ENCODE measurements at places on chromosomes 2 and 18. TPM values are rescaled to one million over a fixed set of nuclear protein-coding genes. Genes with fewer than 3 reads are reported as not detected.

TEX44 gene
- polyA plus RNA-seq, result not detected

UCN gene
- polyA plus RNA-seq, result 0.71 TPM

CD28 gene
- 61.1 TPM for polyA plus RNA-seq

GTF2A1L gene
- polyA plus RNA-seq, result not detected

CYP20A1 gene
- polyA plus RNA-seq, result 41.7 TPM

TRIM43 gene
- polyA plus RNA-seq, result not detected

RAMP1 gene
- 0.59 TPM for polyA plus RNA-seq

POTEF gene
- 0.05 TPM for polyA plus RNA-seq

ELP2 gene
- polyA plus RNA-seq, result 64.1 TPM

DTNA gene
- polyA plus RNA-seq, result not detected

CDK5R2 gene
- not detected for polyA plus RNA-seq

GKN1 gene
- polyA plus RNA-seq, result not detected

ST8SIA3 gene
- not detected for polyA plus RNA-seq

GCC2 gene
- 92.9 TPM for polyA plus RNA-seq

IL1A gene
- polyA plus RNA-seq, result not detected

TEKT4 gene
- polyA plus RNA-seq, result not detected

ANO7 gene
- not detected for polyA plus RNA-seq

CYP27A1 gene
- polyA plus RNA-seq, result not detected

KLHL30 gene
- polyA plus RNA-seq, result not detected

DOK1 gene
- polyA plus RNA-seq, result 24.0 TPM

RABL2A gene
- polyA plus RNA-seq, result 13.6 TPM

DDX1 gene
- polyA plus RNA-seq, result 54.1 TPM

CYP1B1 gene
- not detected for polyA plus RNA-seq

PKP4 gene
- polyA plus RNA-seq, result 1.5 TPM

OLA1 gene
- 63.4 TPM for polyA plus RNA-seq

TBR1 gene
- polyA plus RNA-seq, result not detected

IL1RL2 gene
- polyA plus RNA-seq, result not detected

OXER1 gene
- polyA plus RNA-seq, result 0.15 TPM

UGT1A3 gene
- not detected for polyA plus RNA-seq

MRPS9 gene
- 32.2 TPM for polyA plus RNA-seq

CFAP221 gene
- not detected for polyA plus RNA-seq

CEBPZOS gene
- polyA plus RNA-seq, result 43.6 TPM

SERPINB7 gene
- polyA plus RNA-seq, result not detected

ALPG gene
- polyA plus RNA-seq, result not detected

MYO7B gene
- not detected for polyA plus RNA-seq

GRB14 gene
- polyA plus RNA-seq, result not detected

ZNF385B gene
- polyA plus RNA-seq, result not detected

GAL3ST2 gene
- not detected for polyA plus RNA-seq

SYT4 gene
- polyA plus RNA-seq, result not detected

C2orf66 gene
- polyA plus RNA-seq, result not detected

SOWAHC gene
- polyA plus RNA-seq, result 0.40 TPM

ZBTB7C gene
- polyA plus RNA-seq, result not detected

METTL8 gene
- 16.6 TPM for polyA plus RNA-seq

CCDC138 gene
- 4.4 TPM for polyA plus RNA-seq

ODC1 gene
- polyA plus RNA-seq, result 57.1 TPM

ABCB11 gene
- polyA plus RNA-seq, result not detected

STEAP3 gene
- 0.41 TPM for polyA plus RNA-seq

CDKL4 gene
- not detected for polyA plus RNA-seq

FAHD2B gene
- 18.5 TPM for polyA plus RNA-seq

AKAIN1 gene
- polyA plus RNA-seq, result not detected

C18orf54 gene
- polyA plus RNA-seq, result 1.1 TPM
